ENCODE measurements at places on chromosomes 4 and X. TPM values are rescaled to one million over a fixed set of nuclear protein-coding genes. Genes with fewer than 3 reads are reported as not detected.

The AREG gene
- total RNA-seq = 0.29 TPM

The TREX2 gene
- total RNA-seq = 5.9 TPM

The ETDB gene
- not detected for total RNA-seq

The EPHA5 gene
- under 0.01 TPM for total RNA-seq

The PAGE4 gene
- not detected for total RNA-seq

The CYP2U1 gene
- total RNA-seq = 5.3 TPM

The IL15 gene
- total RNA-seq = 0.65 TPM

The JAKMIP1 gene
- total RNA-seq = not detected

The MAGEE2 gene
- total RNA-seq = not detected

The AFF2 gene
- under 0.01 TPM for total RNA-seq

The ATRX gene
- 83.9 TPM for total RNA-seq

The CPE gene
- 4.6 TPM for total RNA-seq

The MAGEB10 gene
- not detected for total RNA-seq

The TFE3 gene
- total RNA-seq = 31.7 TPM

The ASB11 gene
- not detected for total RNA-seq

The IQCM gene
- total RNA-seq = not detected

The FAM9B gene
- not detected for total RNA-seq

All from vein endothelial cell (primary cell).